ENCODE measurements at places on chromosomes 16 and 17.

DNA sequence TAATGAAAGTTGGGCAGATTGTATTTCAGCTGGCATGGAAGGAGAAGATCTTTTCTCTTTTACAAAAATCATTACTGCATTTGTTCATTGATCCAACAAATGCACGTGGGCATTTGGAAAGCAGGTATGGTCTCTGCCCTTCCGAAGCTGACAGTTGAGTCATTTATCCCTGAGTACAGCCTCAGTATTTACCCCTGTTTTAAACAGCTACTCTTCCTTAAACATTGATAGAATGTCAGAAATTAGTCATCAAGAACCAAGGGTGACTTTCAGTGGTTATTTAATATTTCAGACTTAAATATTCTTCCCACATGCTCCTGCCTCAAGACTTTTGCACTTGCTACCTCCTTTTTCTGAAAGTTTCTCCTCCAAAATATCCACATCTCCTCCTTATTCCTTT is 226.7 kb upstream of the HSBP1 start:
- no peak for DNase-seq

- no peak for DNase-seq
Observed at GRCh38 chr17:61402978-61403800, 3.5 kb downstream of the TBX2 start.

DNA sequence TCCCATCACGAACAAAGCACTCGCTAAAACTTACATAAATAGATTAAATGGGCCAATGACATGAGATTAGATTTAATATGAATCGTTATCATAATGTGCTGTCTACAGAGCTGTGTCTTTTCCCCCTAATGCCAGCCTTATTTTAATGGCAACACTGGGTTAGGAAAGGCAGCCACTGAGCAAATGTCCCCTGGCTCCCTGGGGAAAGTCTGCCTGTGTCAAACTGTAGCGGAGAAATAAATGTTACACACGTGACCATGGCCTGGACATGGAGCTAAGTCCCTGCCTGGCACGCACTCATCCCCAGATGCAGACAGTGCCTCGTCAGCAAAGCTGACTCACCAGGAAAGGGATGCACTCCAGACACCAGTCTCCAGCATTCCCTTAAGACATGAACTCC is 61.3 kb upstream of the SDK2 start:
- no peak for DNase-seq

DNA sequence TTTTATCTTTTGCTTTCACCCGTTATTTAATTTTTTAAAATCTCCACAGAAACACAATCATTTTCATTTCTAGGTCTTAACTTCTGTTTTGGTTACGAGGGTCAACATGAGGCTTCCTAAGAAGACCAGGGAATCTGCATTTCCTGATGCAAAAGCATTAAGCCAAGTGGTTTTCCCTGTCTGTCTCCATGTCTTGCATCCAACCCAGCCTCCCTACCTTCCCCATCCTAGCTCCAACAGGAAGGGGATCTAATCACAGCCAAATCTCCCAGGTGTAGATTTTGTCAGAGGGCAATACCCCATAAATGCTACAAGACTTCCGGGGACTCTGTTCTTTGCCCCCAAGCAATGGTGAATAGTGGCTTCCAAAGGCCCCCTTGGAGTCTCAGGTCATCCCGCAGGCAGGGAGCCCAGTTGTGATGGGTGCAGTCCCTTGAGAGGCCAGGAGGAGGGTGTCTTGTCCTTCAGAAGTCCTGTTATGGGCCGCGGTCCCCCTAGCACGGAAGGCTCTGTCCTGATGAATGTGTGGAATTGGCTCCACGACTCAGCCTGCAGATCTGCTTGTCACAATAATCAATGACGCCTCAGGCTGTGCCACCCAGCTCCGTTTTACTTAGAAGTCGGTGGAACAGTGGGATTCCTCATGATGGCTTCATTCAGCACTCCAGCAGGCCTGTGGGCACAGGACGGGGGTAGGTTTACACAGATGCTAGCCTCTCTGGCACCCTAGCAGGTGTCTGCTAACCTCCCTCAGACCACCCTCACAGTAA is 141.1 kb downstream of the RGS9 start:
- no peak for DNase-seq

GRCh38 chr17:67280279-67280678 is 35.3 kb upstream of the HELZ start:
- DNase-seq, result no peak

DNA sequence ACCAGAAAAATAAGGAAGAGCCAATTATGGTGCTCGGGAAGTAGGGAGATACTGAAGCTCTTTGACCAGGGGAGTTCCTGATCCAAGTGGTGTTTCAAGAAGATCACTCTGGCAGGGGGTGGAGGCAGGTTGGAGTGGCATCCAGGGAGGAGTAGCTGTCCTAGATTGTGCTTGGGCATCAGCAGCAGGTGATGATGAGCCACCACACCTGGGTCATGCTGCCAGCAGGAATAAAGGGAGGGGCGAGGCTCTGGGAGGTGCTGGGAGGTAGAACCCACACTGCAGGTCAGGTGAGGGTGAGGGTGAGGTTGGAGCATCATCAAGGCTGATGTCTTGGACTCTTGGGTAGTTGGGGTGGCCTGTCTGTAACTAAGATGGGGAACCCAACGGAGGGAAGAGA is 35.4 kb upstream of the ADGRG1 start:
- DNase-seq, result no peak

- no peak for DNase-seq
Observed at GRCh38 chr16:78249056-78249455, 149.6 kb downstream of the WWOX start.

DNA sequence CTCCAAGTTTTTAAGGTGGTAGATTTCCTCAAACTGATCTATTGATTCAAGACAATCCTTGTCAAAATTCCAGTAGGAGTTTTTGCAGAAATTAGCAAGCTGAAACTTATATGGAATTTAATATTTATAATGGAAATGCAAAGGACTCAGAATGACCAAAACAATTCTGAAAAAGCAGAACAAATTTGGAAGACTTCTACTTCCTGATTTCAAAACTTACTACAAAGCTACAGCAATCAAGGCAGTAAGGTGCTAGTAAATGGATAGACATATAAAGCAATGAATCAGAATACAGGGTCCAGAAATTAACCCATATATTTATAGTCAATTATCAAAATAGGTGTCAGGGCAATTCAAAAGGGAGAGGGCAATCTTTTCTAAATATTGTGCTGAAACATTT is 11.8 kb upstream of the IL21R start:
- DNase-seq, result no peak

- no peak for DNase-seq
Observed at GRCh38 chr16:85936816-85937215, 37.9 kb downstream of the IRF8 start.

GRCh38 chr16:70438585-70438968 is 323 bp downstream of the ST3GAL2 start:
- DNase-seq, result no peak

DNA sequence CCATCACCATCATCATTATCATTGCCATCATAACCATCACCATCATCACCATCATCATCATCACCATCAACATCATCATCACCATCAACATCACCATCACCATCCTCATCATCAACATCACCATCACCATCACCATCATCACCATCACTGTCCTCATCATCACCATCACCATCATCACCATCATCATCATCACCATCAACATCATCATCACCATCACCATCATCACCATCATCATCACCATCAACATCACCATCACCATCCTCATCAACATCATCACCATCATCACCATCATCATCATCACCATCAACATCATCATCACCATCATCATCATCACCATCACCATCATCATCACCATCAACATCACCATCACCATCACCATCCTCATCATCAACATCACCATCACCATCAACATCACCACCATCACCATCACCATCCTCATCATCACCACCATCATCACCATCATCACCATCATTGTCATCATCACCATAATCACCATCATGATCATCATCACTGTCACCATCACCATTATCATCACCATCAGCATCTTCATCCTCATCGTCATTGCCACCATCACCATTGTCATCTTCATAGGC is 23.9 kb downstream of the COX4I1 start:
- no peak for DNase-seq

GRCh38 chr17:1648173-1648962 is 1.3 kb downstream of the RILP start:
- no peak for DNase-seq

- no peak for DNase-seq
Observed at GRCh38 chr16:680625-680945, 375 bp downstream of the STUB1 start.
